ENCODE measurements at places on chromosomes 12 and 14.

- DNase-seq = no peak
These were observed 186.8 kb downstream of the TTC7B start for GRCh38 chr14:90629471-90629870.

- DNase-seq = no peak
These were observed 732 bp downstream of the ZNF664 start for GRCh38 chr12:123973552-123974341.

DNA sequence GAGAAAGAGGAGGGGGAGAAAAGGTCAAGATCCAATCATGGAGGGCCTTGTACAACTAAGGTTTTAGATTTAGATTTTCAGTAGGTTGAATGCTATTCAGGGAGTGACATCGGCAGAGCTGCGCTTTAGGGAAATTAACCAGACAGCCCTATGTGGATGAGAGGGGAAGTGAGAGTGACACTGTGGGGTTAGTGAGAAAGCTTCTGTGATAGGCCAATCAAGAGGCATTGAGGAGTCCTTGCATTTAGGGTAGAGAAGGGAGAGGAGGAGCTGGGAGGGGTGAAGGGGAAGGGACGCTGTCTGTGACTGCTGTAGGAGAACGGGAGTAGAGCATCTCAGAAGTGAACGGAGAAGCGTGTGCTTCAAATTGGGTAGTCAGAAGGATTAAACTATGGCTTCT, 3.4 kb downstream of the HSD17B6 start:
- no peak for DNase-seq

DNA sequence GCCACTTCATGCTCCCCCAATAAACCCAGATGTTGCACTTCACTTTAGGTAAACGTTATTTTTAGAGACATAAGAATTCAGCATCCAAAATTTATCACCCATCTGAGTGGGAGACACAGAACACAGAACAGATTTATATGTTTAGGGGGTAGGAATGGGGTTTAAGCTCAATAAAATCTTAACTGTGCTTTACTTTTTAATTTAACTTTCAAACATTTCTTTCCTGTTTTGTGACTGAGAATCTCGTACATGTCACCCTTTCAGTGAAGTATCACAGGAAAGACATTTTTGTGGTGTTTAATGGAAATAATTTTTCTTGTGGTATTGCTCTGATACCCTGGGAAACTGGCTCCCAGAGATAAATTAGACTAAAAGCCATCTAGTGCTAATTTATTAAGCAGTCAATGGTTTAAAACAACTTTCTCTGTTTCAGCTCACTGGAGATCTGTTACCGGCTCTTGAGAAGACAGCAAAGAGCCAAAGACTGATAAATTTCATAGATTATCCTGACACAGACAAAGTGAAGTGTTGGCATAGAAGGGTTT, 148.0 kb upstream of the BMP4 start:
- DNase-seq = no peak

DNA sequence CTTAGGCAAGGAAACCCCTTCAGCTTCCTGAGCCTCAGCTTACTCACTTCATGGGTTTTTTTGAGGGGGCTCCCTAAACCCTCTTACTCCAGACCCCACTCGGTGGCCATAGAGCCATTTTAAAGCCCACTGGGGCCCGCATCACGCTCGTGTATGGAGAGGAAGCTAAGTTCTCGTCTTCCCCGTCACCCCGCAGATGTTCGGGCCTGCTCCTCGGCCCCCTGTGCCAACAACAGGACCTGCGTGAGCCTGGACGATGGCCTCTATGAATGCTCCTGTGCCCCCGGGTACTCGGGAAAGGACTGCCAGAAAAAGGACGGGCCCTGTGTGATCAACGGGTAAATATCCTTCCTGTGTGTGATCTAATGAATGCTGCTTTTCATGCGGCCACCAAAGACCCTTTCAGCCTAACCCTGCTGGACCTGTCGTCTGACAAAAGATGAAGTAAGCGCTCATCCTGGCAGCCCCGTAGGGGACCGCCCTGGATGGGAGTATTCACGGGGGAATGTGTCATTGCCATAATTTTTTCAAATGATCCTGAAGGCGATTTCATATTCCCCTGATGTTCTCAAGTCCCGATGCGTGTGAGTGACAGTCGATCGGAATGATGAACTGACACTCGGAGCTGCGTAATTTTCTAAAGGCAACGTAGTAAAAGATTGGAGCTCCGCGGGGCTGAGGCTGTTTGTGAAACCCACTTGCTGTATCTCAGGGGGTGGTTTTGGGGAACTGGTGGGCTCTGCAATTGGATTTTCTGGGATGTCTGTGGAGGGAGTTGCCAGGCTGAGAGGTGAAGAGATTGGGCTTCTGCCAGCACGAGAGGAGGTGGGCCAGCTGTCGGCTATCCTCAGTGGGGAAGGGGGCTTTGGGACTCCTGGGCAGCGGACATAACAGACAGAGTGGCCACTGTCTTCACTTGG, 5.4 kb downstream of the DLK1 start:
- no peak for DNase-seq

DNA sequence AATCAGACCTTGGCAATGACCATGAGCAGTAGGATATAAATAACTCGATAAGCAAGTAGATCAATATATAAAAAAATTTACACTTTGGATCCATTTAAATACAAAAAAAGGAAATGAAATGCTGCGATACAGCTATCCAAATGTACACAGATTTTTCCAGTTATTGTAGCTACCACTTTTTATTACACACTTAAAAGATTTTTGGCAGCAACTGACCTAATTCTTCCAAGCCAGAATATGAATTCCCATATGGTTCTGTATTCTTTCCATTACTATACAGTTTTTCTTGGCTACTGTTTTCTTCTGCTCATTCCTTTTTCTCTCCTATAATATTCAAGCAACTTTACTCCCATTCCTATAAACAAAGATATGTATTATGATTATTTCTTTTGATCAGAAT, 52.2 kb downstream of the TMTC1 start:
- DNase-seq = no peak

DNA sequence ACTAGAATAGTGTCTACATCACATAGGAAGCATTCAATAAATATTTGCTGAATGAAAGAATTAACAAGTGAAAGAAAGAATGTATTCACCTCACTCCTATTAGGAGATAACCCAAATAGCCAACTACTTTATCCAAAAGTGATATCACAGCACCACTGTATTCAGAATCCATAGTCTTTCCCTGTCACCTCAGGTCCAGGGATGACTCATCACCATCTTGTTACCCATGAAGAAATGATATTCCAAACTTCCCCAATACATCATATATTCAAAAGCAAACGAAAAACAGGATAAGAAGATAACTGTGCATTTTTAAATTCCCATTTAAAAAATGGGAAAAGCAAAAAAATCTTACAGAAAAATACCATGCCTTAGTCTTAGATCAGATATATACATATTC, 39.1 kb downstream of the TXNDC16 start:
- DNase-seq = no peak

DNA sequence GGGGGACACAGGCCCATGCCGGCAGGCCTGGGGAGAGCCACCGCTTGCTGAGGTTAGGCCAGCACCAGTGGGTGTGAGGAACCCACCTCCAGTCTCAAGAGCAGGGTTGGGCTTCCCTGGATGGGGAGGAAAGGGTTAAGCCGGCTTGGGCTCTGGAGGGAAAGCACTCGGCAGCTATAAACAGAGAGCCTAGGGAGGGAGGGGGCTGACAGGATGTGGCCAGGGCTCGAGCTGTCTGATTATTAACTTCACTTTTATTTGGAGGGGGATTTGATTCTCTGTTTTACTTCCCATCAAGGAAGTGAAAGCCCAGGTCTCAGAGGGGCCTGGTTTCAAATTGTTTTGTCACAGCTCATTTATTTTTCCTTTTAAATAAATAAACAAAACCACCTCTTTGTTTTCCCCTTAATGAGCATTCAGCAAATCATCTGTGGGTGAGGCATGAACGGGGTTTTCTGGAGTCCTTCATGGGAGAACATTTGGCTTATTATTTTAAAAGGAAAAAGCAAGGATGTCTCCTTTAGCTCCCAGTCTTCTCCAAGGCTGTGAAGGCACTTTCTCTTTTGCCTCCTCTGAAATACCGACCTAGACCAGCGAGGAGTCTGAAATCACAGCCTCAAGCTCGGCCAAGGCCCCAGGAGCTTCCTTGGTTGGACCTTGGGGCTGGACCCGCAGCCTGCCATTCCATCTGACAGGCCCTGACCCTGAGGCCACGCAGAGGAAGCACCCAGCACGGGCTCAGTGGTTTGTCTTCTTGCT, 21.9 kb upstream of the ZFP36L1 start:
- DNase-seq = no peak

GRCh38 chr12:30164382-30165318, 380.9 kb upstream of the TMTC1 start:
- DNase-seq = no peak

- DNase-seq = no peak
These were observed 2.3 kb downstream of the KIF26A start for GRCh38 chr14:104140463-104141331.

DNA sequence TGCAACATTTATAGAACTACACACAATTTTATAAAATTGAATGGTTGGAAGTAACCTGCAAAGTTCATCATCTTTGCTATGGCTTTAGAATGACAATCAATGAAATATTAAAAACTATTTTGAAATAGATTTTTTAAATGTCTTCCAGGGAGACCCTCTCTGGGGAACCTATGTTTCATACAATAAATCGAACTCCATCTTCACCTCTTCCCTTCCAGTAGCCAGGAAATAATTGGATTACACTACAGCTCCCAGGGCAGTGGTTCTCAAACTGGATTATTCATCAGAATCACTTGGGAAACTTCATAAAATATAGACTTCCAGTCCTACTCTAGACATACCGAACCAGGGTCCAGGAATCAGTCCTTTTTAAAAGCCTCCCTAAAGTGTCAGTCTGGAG, 328.4 kb downstream of the DUSP6 start:
- no peak for DNase-seq

DNA sequence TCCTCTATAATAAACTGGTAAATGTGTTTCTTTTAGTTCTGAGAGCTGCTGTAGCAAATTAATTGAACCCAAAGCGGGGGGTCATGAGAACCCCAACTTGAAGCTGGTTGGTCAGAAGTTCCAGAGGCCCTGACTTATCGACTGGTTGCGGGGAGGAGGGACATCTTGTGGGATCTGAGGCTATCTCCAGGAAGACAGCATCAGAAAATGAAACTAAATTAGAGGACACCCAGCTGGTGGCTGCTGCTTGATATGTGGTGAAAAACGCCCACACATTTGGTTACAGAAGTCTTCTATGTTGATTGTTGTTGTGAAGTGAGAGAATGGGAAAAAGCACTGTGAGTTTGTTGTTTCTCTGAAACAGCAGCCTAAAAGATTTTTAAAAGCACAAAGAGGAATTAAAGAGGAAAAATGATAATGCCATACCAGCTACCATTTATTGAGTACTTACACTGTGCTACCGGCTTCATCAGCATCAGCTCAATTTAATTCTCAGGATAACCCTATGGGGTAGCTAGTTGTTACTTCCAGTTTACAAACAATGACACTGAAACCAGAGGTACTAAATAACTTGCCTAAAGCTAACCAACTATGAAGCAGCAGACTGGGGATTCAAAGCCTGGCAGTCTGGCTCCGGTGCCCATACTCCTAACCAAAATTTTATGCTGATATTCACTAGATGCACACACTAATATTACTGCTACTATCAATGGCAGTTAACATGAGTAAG, 24.3 kb downstream of the DDX24 start:
- no peak for DNase-seq

- DNase-seq = no peak
These were observed 16.7 kb downstream of the COL2A1 start for GRCh38 chr12:47987411-47988072.

DNA sequence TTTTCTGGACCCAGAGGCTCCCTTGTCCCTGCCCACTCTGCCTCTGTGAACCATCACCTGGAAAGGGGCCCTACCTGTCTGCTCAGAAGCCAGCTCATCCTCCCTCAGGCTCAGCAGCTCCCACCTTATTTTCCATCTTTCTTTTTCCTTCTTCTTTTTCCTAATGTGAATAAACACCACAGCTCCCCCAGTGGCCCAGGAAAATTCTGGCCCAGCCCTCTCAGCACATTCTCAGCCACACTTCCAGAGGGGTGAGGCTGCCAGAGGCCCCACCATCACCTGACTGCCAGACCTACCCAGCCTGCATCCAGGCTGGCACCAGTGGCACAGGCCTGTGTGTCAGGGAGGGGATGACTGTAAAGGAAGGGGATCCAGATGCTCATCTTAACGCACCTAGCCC, 23.0 kb downstream of the ZFHX2 start:
- no peak for DNase-seq

GRCh38 chr14:80605536-80605935, 336.0 kb downstream of the CEP128 start:
- DNase-seq = no peak

- DNase-seq = no peak
These were observed 29.7 kb downstream of the BRAP start for GRCh38 chr12:111656016-111656415.

DNA sequence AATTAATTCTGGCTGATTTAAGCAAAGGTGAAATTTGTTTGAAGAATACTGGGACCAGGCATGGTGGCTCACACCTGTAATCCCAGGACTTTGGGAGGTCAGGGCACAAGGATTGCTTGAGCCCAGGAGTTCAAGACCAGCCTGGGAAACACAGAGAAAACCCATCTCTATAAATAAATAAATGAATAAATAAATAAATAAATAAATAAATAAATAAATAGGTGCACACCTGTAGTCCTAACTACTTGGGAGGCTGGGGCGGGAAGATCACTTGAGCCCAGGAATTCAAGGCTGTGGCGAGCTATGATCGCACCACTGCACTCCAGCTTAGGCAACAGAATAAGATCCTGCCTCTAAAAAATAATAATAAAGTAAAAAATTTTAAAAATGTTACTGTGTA, 4.4 kb upstream of the C14orf39 start:
- no peak for DNase-seq

GRCh38 chr12:104890476-104891096, 67.5 kb downstream of the SLC41A2 start:
- DNase-seq = no peak

- no peak for DNase-seq
These were observed 78.4 kb downstream of the PAPOLA start for GRCh38 chr14:96580566-96580965.

- no peak for DNase-seq
These were observed 1.9 kb upstream of the CLEC2D start for GRCh38 chr12:9667403-9668160.

- DNase-seq = no peak
These were observed 275.7 kb downstream of the ITPR2 start for GRCh38 chr12:26557326-26557725.

- DNase-seq = no peak
These were observed 21.0 kb upstream of the JDP2 start for GRCh38 chr14:75406856-75407255.

DNA sequence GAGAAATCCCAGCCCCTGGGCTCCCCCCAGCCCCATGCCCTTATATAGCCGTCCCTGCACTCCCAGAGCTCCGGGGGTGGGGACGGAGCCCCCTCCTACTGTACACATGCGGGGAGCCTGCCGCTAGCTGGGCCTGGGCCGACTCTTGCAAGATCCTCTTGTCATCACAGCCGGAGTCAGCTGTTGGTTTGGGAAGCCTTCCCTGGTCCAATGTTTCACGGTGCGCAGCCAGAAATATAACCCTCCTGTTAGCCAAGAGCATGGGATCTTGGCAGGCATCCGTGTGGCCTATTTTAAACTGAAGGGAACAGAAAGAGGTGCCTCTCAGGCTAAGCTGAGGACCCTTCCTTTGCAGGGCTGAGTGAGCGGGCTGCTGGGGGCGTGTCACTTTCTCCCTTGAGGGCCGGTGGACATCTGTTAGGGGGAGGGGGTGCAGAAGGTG, 175.3 kb downstream of the TSPAN9 start:
- no peak for DNase-seq

Data from HS-27A (cell line).